T-helper 2 cell (primary cell): ENCODE measurements at places on chromosomes 12 and 14.

GRCh38 chr12:95863337-95863736 lies 4.6 kb downstream of the SNRPF start:
- DNase-seq = no peak

- no peak for DNase-seq
Measured at GRCh38 chr12:70427611-70428010, 61.5 kb downstream of the KCNMB4 start.

DNA sequence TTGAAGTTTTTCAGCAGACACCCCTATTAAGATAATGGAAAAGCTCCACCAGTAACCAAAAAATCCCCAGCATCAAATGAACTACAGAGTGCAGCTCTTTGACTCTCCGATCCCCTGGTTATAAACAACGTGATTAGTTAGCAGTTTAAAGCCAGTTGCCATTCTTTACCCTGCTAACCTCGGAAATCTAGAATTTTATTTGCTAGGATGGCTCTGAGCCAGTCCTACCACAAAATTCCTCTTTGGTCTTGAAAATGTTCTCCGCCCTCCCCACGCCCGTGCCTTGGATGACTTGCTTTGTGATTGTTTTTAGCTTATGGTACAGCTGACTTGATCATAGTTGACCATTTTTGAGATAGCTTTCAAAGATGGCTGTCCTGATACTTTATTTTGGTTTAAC lies 1.2 kb downstream of the KLHDC2 start:
- no peak for DNase-seq

- DNase-seq = no peak
Measured at GRCh38 chr12:108297895-108298760, 41.0 kb downstream of the CMKLR1 start.

GRCh38 chr12:48216785-48217184 lies 13.7 kb upstream of the OR10AD1 start:
- no peak for DNase-seq

- no peak for DNase-seq
Measured at GRCh38 chr12:85004204-85004603, 31.9 kb downstream of the TSPAN19 start.

- no peak for DNase-seq
Measured at GRCh38 chr14:104209985-104210816, 71.8 kb downstream of the KIF26A start.

DNA sequence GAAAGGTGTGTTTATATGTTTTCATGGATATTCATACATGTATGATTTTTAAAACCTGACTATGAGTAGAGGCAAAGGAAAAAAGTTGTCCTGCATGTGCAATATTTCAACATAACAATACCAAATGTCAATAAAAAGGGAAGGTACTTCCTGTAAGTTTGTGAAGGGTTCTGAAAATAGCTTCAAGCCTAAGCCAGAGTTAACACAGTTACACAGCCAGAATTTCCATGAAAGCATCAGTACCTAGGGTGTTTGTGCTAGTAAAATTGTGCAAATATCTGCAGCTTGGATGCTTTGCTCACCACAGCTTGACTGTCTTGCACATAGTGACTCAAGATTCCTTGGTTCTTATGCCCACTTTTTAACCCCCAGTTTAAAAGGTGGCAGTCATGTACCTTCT lies 193.1 kb upstream of the FAR2 start:
- DNase-seq = no peak

GRCh38 chr12:108633534-108634248 lies at the start of gene SELPLG:
TSS of gene SELPLG (minus strand) at chr12:108633894. CDS start at chr12:108624307, 9,587 bp downstream.
- peak; percentile 75 for DNase-seq

- DNase-seq = peak; percentile 20
Measured at GRCh38 chr14:75069121-75069810, at the start of gene ZC2HC1C. TSS of gene ZC2HC1C (plus strand) at chr14:75069641. CDS start at chr14:75070574, 933 bp downstream.

GRCh38 chr12:104610513-104611235 lies 153.9 kb downstream of the CHST11 start:
- DNase-seq = no peak

DNA sequence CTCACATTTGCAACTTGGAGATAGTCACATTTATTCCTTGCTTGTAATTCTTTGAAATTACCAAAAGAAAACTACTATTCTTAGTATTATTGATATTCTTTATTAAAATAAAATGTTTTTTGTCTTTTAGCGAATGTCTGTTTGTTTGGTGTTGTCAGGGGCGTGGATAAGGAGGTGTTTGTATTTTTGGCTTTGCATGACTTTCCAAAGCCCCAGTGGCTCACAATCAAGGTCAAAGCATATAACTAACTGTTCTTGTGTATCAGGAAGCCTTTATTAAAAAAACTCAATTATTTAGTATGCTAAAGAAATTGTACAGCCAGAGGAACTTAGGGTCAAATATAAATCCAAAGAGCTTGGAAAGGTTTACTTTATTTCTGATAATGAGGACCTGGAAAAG lies 17.9 kb downstream of the GPHB5 start:
- no peak for DNase-seq
